Keratinocyte (primary cell): ENCODE measurements at places on chromosomes 1 and 21.

DNA sequence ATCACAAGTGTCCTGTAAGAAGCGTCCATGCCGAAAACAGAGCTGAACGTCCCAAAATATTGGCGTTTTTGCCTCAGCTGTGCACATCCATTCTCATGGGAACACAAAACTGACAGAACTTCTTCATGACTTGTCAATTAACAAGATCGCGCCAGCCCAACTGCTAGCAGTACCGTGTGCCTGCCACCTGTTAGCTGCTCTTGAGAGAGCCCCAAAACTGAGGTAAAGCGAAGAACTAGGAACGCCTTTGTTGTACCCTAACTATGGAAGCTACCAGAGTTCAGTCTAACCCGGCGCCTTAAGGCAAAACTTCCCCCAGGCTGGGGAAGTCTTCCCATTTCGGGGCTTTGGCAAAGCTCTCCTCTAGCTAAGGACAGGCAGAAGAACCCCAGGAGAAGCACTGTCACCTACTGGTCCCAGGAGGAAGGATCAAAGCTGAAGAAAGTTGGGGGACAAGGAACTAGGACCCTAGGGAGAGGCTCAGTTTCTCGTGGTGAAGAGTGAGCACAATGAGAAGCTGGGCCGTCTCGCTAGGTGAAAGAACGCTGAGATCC is 719 bp downstream of the EYA3 start:
- DNase-seq = no peak

- no peak for DNase-seq
Measured at GRCh38 chr1:83615370-83615769, 383.6 kb downstream of the TTLL7 start.

DNA sequence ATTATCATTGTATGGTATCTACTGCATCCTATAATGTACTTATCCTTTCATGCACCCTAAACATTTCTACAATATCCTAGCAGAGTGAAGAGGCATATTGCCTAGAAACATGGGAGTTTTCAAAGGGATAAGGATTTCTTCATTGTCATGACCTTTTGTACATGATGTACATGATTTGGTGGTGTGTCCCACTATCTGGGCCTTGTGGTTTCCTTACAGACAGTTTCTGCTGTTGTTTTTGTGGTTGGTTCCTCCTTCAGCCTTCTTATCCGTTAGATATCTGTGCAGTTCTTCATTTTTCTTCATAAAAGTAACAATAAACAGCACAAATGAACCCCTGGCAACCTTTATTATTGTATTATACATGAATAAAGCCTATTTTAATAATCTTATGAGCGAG is 70.4 kb upstream of the BACH1 start:
- DNase-seq = no peak

DNA sequence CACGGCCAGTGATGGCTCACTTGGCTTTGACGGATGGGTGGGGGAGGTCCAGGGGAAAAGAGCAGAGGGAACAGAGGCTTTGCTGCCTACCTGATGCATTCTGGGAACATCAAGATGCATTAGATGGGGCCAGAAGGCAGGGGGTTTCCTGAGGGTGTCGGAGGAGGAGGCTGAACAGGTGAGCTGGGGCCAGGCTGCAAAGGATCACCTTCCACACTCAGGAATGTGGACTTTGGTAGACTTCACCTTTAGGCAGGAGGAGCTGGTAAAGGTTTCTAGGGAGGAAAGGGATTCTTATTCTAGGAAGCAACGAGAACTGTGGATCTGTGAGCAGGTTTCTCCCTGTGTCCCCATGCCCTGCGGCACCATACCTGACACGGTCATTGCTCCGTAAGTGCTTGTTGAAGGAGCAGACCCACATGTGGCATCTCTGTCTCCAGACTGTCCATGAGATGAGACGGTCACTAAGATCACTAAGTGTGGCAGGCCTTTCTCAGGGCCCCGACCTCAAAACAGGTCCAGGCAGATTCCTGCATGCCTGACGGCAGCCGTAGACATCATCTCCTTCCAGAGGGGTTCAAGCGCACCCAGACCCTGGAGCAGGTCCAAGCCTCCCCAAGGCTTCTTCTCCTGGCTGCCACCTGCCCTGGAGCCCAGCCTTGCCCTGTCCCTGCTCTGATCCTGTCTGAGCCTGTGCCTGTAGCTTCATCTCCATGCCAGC is 89.1 kb upstream of the SLC25A33 start:
- peak; percentile 86 for DNase-seq

DNA sequence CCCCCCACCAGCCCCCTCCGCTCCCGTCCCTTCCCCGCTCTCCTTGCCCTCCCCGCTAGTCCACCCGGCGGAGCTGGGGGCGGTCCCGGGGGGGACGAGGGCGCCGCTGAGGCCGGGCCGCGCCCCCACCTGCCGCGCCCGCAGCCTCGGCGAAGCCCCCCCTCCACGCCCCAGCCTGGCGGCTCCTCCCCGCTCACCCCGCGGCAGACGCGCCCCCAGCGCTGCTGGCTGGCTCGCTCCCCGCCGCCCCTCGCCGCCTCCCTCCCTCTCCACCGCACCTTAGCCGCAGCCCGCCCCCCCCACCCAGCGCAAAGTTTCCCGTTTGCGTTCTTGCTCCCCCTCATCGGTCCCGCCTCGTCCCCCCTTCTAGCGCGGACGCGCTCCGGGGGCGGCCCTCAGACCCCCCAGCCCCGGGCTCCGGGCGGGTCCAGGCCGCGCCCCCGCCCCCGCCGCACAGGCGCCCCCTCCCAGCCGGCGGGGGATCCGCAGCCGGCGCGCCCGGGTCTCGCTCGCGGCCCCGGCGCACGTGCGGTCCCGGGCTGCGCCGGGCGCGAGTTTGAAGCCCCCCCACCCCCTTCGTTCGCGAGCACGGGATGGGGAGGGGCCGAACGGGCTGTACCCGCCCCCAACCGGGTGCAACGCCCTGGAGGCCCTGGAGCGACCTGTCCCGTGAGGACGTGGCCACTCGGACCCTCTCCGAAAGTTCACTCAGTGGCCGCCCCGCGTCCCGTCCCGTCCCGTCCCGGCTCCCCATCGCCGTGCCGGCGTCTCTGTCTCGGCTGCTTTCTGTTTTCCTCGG is 623 bp downstream of the PTPRF start:
- no peak for DNase-seq

- no peak for DNase-seq
Measured at GRCh38 chr1:117235863-117236465, 25.2 kb upstream of the VTCN1 start.

- DNase-seq = peak; percentile 32
Measured at GRCh38 chr1:209692745-209693504, 11.7 kb upstream of the HSD11B1 start.

DNA sequence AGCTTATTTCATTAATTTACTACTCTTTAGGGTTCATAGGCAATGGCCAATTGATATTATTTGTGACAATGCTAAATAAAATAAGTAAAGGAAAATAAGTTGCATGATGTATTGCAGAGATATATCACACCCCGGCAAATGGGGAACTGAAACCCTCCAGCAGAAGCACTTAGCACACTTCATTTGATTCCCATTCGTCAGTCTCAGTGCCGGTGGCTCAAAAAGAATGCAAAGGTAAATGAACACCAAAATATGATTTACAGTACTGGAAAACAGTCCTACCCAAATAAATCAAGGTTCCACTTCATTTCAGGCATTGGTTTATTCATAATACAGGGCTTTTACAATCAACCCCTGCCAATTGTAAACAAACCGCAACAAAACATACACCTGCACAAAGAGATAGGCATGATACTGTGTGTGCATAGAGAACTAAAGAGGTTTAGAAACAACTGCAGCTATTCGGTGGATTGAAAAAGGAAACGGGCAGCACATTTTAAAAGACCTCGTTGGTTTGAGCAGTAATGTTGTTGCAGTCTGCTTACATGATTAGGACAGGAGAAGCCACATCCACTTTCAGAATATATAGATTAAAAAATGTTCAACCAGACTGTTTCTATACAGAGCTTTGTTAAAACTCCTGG is 1019.2 kb downstream of the TTLL7 start:
- DNase-seq = no peak

DNA sequence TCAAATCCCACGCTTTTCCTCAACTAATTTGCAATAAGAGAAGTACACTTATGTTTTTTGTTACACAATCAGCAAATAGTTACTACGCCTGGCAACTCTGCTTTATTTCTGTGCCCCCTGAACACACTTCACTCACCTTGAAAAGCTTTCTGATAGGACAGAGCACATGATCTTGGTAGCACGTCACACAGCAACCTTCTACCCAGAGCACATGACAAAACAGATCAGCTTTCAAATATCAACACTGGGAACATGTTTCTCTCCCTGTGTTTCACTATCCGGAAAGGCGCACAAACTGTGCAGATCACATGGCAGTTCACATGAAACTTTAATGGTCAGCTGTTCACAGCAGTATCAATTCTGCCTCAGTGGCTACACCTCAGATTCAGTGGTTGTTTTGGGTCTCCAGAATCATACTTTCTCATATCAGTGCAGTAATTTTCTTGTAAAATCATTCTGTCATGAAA is 2.2 kb downstream of the SLC19A2 start:
- DNase-seq = no peak

GRCh38 chr1:104624538-104624937 is 874.8 kb downstream of the AMY1C start:
- no peak for DNase-seq

DNA sequence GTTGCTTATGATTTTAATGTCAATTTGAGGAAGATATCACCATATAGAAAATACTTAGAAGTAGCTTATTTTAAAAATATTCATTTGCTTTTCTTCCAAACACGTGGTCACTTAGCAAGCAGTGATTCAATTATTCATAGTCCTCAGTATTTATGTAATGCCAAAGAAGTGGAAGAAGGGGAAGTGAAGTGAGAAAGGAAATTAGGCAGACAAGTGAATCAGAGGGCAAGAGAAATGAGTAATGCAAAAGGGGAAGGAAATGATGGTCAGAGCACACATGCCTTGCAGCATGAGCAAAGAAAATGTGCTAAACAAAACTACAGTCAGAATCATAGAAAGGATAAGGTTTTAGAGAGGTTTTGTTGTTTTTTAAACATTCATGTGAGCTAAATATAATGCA is 31.8 kb downstream of the SDCCAG8 start:
- DNase-seq = peak; percentile 65

DNA sequence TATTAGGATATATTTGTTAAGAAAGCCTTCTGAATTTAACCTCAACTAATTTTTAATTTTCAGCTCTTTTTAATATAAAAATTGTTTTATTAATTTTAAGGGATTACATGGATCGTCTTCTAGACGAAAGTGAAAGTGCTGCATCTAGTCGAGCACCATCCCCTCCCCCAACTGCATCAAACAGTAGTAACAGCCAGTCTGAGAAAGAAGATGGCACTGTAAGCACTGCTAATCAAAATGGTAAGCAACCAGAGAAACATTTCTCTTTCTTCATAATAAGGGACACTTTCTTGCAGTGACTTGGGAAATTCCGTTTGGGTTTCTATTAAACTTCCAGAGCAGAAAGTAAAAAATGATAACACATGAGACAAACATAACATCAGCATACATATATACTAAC is 56.9 kb downstream of the MIER1 start:
- no peak for DNase-seq

DNA sequence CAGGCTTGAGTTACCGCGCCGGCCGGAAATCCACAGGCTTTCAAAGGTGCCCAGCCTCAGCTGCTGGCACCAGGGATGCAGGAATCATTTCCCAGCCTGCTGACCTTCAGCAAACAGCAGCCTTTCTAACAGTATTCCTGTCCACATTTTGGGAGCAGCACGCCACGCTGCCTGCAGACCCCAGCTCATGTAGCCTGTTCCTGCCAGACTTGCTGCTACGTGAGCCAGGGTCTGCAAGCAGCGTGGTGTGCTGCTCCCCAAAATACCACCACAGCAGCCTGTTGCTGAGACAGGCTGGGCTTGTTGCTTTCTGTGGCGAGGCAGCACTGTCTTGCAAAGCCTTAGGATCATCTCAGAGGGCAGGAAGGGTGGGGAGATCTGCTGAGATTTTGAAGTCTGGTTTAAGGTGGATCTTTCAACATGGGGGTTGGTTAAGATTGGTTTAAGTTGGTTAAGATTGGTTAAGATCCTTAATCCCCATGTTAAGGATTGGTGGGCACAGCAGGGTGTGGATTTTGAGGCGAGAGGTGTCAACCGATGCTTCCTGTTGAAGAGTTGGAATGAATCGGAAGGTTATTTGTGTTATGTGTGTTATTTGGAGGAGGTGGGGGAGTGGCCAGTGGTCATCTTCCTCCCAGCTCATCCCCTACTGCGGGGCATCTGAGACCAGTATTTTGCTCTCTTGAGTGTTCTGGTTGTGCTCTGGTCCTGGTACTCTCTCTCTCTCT is 12.9 kb downstream of the FAAH start:
- DNase-seq = no peak

- no peak for DNase-seq
Measured at GRCh38 chr21:36223451-36223850, 66.8 kb downstream of the DOP1B start.

- DNase-seq = no peak
Measured at GRCh38 chr1:92306020-92306419, 7.2 kb downstream of the RPAP2 start.

- DNase-seq = no peak
Measured at GRCh38 chr1:162422662-162423375, 10.9 kb upstream of the SH2D1B start.

- DNase-seq = no peak
Measured at GRCh38 chr1:121458291-121459048, 273.7 kb downstream of the SRGAP2C start.

- no peak for DNase-seq
Measured at GRCh38 chr1:180254854-180255253, 24.8 kb downstream of the LHX4 start.

- no peak for DNase-seq
Measured at GRCh38 chr1:21064057-21064456, 112.6 kb downstream of the EIF4G3 start.

- no peak for DNase-seq
Measured at GRCh38 chr1:27031235-27032118, 18.8 kb upstream of the TENT5B start.

GRCh38 chr1:54238353-54239034 is 38.5 kb downstream of the MRPL37 start:
- no peak for DNase-seq

- DNase-seq = no peak
Measured at GRCh38 chr1:165900576-165901380, 73.4 kb downstream of the UCK2 start.
